ENCODE measurements at places on chromosomes 12 and 14.

DNA sequence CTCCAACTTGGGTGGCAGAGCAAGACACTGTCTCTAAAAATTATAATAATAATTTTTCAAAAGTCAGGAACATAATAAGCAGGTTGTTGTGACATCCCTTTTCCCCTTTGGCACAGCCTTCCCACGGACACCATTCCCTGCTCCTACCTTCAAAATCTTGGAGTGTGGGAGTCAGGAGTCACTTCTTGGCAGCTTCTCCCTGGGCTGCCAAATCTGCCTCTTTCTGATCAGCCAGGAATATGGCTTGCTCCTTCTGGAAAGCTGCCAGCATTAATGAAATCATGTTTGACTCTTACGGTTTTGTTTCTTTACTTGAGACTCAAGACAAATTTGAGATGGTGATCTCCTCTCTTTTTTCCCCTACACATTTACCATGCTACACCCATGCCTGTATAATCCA lies 391.4 kb upstream of the SYT1 start:
- no peak for DNase-seq

- no peak for DNase-seq
Observed at GRCh38 chr14:56797569-56798446, 12.5 kb downstream of the OTX2 start.

GRCh38 chr12:102957339-102958050 lies at the start of gene ASCL1:
Gene ASCL1 (plus strand): TSS chr12:102957674. CDS start chr12:102958245, 571 bp downstream.
- DNase-seq: no peak

DNA sequence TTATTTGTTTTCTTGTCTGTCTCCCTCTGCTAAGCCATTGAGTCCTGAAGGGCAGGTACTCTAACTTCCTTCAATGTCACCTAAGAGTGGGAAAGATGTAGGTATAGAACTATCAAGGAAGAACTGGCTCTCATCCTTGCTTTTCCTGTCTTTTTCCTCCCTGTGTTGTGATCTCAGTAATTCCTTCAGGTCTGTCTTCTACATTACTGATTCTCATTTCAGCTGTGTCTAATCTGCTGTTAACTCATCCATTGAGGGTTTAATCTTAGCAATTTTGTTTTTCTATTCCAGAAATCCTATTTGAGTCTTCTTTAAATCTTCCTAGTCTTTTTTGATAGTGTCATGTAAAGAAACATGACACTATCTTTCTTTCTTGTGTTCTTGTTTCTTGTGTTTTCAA lies 124.5 kb upstream of the PLXNC1 start:
- DNase-seq: no peak

DNA sequence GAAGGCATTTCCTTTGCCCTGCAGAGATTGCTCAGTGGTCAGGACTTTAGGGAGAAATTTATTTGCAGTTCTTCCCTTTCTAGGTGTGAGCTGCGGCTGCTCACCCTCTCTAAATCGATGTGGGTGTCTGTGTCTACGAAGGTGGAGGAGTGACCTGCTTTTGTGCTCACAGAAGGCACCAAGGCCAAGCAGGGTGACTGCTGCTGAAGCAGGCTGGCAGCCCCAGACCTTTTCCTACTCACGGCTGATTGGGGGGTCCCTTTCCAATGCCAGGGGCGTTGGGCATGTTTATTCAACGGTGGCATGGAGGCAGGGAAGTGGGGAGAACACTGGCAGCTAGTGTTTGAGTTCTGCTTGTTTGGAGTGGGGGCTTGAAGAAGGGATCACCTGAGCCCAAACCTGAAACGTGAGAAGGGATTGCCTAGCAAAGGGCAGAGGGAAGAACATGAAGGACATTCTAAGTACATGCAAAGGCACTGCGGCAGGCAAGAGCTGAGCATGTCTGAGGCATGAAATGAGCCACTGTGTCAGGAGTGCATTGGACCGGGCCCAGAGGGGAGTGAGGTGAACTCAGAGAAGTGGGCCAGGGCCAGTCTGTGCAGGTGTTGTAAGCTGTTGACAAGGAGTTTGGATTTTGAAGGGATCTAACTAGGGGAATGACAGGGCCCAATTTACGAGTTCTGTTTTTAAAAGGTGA lies 56.3 kb downstream of the CACNA1C start:
- DNase-seq: no peak

GRCh38 chr12:84843593-84844144 lies 68.9 kb downstream of the SLC6A15 start:
- no peak for DNase-seq

DNA sequence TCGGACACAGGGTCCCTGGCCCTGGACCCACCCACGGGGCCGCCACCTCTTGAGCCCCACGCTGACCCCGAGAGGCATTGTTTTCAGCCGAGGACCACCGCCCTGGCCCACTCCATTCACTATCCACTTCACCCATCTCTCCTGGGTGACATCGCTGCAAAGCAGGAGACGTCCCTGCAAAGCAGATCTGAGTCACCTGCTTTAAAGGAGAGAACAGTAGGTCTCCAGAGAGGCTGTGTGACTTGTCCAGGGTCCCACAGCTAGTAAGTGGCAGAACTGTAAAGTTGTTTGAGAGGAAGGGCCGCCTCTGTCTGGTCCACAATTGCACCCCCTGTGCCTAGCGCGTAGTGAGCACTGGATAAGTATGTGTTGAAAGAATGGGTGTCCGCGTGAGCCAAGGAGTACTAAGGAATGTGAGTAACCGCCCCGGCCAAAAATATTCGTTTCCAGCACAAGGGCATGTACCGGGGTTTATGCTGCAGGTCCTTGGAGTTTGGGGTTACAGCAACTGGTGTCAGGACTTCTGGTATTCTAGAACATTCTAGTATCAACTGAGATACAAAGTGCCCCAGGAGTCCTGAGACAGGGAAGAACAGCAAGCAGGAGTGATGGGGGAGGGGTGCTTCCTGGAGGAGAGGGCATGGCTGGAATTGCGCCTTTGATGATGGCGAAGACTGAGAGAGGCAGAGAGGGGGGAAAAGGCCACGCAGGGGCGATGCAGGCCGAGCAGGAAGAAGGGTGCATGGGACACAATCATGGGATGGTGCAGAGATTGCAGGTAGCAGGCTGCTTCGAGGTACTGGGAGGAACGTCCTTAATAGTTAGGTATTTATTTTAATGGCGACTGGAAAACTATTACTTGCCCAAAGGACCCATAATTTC lies 91.1 kb downstream of the SCARB1 start:
- DNase-seq: no peak

GRCh38 chr12:100489251-100489820 lies 15.7 kb downstream of the NR1H4 start:
- DNase-seq: no peak

DNA sequence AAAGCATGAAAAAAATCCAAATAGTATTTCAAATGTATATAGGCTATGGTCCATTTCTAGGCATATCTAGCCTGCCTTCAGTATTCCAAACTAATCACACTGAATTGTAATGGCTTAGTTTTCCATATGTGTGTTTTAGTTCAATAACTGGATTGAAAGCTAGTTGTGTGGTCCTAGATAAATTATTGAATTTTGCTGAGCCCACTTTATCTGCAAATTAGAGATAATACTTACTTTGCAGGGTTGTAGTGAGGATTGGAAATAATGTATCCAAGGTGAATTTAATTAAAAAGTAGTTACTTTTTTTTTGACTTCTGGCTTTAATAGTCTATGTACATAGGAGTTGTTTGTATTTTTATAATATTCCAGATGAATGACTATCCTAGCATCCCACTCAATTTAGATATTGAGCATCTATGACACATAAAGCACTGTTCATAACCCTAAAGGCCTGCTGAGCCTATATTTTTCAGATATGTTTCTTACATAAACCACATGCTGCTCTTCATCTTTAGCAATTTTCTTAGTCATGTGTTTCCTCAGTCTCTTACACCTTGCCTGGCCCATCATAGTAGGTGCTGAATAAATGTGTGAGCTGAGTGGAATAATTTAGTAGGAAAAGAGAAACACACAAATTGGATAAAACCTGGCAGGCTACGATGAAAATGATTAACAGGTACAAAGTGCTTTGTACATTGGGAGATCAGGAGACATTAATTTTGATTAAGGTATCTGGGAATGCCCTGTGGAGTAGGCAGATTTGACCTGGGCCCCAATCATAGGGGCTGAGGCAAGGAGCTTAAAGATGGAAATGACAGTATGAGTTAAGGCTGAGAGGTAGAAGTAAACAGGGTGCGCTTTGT lies 1.1 kb upstream of the ATP23 start:
- no peak for DNase-seq

DNA sequence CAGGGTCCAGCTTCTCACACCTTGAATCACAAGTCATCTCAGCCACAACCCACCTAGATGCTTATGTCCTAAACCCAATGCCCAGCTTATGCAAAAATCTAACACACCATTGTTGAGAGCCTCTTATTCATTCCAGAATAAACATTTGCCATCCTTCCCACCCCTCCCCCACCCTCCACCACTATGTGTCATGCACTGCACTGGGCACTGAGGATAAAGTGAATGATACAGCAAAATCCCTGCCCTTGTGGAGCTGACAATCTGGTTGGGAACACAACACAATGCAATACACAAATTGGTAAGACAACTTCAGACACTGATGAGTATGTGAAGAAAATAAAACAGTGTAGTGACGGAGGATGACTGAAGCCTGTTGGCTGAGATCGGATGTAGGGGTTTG lies 1.4 kb upstream of the GLTP start:
- DNase-seq: no peak

DNA sequence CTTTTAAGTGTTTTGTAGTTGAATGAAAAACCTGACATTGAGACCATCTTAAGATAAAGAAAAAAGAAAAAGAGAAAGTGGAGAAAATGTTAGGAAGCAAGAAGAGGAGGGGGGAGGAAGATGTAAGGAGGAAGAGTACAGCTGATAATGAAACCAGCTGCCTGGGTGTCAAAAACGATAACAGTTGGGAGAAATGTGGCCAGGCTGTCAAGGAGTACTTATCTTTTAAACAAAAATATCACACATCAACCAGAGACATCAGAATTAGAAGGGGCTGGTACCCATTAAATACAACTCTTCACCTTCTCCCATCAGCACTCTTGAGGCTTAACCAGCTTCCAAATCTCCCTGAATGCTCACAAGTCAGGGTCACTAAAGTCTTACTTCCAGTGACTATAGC lies 4.5 kb downstream of the SLC11A2 start:
- DNase-seq: no peak

All from left forelimb (tissue), 1 donor.